CD14-positive monocyte (primary cell): ENCODE measurements at places on chromosomes 13 and 19.

DNA sequence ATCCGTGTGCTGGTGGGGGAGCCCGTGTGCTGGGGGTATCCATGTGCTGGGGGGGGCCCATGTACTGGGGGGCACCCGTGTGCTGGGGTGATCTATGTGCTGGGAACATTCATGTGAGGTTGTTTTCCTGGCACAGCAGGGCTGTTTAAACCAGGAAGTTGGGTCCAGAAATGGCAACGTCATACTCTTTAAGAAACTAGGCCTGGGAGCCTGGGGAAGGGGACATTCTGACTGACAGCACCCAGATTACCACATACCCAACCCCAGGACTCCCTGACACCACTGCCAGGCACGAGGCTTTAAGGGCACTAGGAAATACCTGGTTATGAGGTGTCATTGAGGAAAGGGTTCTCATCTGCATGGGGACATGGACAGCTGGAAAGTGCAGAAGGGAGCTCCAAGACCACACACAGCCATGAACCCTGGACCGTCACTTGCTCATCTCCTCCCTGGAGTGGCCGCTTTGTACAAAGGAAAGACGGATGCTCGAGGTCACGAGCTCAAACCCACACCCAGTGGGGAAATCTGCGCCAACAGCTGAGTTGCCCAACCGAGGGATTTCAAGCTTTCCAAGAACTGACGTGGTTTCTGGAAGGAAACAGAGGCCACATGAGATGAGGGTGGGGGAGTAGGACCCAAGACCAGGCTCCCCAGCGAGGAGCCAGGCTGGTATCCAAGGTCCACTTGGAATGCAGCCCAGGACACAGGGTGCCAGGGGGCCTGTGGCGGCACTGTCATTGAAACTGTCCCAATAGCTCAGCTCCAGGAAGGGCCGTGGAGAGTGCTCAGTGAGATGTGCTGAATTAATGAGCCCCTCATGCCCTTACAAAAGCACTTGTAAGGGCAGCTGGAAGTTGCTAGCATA lies 40.9 kb downstream of the RAB20 start:
- peak; percentile 98 for DNase-seq
- peaks cover 15% of the 10 kb centered on the region for H3K36me3 ChIP-seq
- peaks cover 83% of the 10 kb centered on the region for H3K4me1 ChIP-seq
- H3K27ac ChIP-seq: peak overlapping the region; percentile 93

GRCh38 chr13:49645451-49645850 lies 17.1 kb downstream of the ARL11 start:
- H3K27ac ChIP-seq: no peak overlapping the region
- no peaks in the 10 kb centered on the region for H3K27me3 ChIP-seq
- H3K4me1 ChIP-seq: peaks cover 46% of the 10 kb centered on the region
- H3K36me3 ChIP-seq: no peaks in the 10 kb centered on the region
- no peak for DNase-seq
- H3K4me3 ChIP-seq: no peak overlapping the region

GRCh38 chr13:25963674-25964073 lies 88.1 kb downstream of the SHISA2 start:
- H3K27ac ChIP-seq: no peak overlapping the region
- DNase-seq: no peak
- H3K4me3 ChIP-seq: no peak overlapping the region
- no peaks in the 10 kb centered on the region for H3K36me3 ChIP-seq
- no peaks in the 10 kb centered on the region for H3K27me3 ChIP-seq

- H3K4me1 ChIP-seq: no peaks in the 10 kb centered on the region
- no peak overlapping the region for H3K4me3 ChIP-seq
- H3K36me3 ChIP-seq: no peaks in the 10 kb centered on the region
- H3K27me3 ChIP-seq: no peaks in the 10 kb centered on the region
Measured at GRCh38 chr13:113121928-113122471, 599 bp upstream of the F10 start.

DNA sequence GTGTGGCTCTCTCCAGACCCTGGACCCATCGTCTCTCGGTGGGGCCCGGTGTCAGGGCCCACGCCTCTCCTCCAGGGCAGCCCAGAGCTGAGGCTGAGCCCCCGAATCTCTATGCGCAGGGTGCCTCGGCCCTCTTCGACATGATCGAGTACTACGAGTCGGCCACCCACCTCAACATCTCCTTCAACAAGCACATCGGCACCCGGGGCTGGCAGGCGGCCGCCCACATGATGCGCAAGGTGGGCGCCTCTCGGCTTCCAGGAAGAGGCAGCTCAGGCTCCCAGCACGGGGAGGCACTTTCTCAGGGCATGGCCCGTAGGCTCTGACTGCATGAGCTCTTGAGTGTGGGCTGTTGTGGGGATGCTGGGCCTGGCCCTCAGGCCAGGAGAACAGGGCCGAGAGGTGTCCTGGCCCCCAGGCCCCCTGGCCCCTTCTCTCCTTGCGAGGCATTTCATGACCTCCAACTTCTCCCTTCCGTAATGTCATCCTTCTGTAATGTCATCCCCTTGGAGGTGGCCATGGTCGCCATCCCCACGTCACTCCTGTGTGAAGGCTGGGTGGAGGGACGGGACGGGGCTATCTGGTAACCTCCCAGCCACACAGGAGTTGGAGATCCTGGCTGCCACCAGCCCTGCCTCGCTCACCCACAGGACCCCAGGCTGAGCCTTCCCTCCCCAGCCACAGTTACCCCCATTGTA lies 19.4 kb downstream of the NKPD1 start:
- no peak overlapping the region for H3K4me3 ChIP-seq
- H3K27me3 ChIP-seq: no peaks in the 10 kb centered on the region
- DNase-seq: no peak
- peaks cover 45% of the 10 kb centered on the region for H3K36me3 ChIP-seq
- H3K4me1 ChIP-seq: no peaks in the 10 kb centered on the region

GRCh38 chr19:19485998-19486290 lies 29.4 kb downstream of the TSSK6 start:
- peak overlapping the region; percentile 94 for H3K27ac ChIP-seq
- H3K4me1 ChIP-seq: peaks cover 23% of the 10 kb centered on the region
- H3K27me3 ChIP-seq: no peaks in the 10 kb centered on the region
- H3K4me3 ChIP-seq: no peak overlapping the region

DNA sequence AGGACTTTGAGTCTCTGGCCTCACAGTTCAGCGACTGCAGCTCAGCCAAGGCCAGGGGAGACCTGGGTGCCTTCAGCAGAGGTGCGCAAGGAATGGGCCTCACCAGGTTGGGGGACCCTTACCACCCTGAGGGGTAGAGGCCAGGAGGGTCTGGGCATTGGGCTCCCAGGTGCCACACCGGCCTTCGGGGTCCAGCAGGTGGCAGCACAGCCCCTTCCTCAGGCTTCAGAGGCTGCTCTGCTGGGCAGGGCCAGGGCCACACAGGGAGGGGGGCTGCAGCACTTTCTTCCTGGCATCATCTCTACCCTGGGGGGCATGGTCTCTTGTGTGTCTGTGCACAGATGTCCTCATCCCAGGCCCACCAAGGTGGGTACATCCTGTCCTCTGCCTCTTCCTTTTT lies 12.9 kb downstream of the PIN1 start:
- no peaks in the 10 kb centered on the region for H3K27me3 ChIP-seq
- H3K36me3 ChIP-seq: peaks cover 76% of the 10 kb centered on the region
- no peak overlapping the region for H3K27ac ChIP-seq
- H3K4me3 ChIP-seq: no peak overlapping the region
- DNase-seq: no peak
- no peaks in the 10 kb centered on the region for H3K4me1 ChIP-seq

- H3K27ac ChIP-seq: peak overlapping the region; percentile 6
- peaks cover 10% of the 10 kb centered on the region for H3K4me1 ChIP-seq
- peaks cover 69% of the 10 kb centered on the region for H3K36me3 ChIP-seq
- H3K27me3 ChIP-seq: no peaks in the 10 kb centered on the region
- no peak for DNase-seq
Measured at GRCh38 chr13:109773276-109773675, 13.1 kb downstream of the IRS2 start.

DNA sequence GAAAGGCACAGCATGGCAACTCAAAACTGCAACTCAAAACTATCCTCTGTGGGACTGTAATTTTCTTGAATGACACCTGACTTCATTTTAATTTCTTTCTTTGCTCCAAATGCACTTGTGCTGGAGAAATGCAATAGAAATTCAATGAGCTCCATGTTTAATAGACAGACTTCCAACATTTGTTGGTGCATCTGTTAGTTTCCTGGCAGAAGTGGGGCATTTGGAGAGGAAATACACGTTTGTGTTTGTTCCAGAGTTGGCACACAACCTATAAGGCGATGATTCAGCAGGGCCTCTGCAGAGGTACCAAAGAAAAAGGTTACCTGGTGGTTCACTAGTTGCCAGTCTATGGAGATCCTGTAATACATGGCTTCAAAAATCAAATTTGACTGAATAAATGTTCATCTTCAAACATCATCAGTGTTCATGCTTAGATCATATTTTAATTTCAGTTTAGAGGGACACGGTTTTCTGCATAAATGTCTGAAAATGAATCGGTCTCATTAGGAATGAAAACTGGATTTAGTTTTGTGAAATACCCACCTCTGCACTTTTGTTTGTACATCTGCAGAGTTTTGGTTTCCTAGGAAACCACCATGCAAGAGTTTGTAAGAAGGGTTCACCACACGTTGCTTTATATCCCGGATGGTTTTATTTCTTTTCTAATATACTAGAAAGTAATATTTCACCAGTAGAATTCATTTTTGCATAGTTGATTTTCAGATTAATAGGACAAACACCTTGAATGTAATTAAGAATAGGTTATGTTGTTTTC lies 21.8 kb upstream of the OBI1 start:
- H3K4me1 ChIP-seq: no peaks in the 10 kb centered on the region
- H3K36me3 ChIP-seq: no peaks in the 10 kb centered on the region
- no peak overlapping the region for H3K4me3 ChIP-seq
- no peak overlapping the region for H3K27ac ChIP-seq

DNA sequence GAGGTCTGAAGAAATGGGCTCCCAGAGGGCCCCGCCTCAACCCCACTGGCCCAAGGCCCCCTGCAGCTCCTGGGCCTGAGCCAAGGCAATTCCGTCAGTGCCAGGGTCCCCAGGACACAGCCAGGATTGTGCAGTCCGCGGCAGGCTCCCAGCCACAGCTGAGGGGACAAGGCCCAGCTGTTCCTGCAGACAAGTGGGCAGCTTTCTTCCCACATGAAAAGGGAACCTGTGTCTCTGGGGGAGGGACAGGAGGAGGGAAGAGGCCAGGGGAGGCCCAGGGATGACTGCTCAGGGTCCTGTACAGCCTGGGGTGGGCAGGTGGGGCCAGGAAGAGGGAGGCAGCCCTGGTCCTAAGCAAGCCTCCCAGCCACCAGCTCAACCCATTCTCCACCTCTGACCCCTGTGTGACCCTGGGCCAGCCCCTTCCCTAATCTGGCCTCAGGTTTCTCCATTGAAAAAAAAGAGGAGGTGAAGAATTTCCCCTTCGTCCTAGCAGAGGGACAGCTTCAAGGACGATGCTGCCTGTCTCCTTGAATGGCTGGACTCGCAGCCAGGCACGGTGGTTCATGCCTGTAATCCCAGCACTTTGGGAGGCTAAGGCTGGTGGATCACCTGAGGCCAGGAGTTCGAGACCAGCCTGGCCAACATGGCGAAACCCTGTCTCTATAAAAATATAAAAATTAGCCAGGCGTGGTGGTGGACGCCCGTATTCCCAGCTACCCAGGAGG lies 20.5 kb upstream of the VSTM2B start:
- no peaks in the 10 kb centered on the region for H3K27me3 ChIP-seq
- DNase-seq: no peak
- H3K36me3 ChIP-seq: no peaks in the 10 kb centered on the region
- H3K4me1 ChIP-seq: no peaks in the 10 kb centered on the region

DNA sequence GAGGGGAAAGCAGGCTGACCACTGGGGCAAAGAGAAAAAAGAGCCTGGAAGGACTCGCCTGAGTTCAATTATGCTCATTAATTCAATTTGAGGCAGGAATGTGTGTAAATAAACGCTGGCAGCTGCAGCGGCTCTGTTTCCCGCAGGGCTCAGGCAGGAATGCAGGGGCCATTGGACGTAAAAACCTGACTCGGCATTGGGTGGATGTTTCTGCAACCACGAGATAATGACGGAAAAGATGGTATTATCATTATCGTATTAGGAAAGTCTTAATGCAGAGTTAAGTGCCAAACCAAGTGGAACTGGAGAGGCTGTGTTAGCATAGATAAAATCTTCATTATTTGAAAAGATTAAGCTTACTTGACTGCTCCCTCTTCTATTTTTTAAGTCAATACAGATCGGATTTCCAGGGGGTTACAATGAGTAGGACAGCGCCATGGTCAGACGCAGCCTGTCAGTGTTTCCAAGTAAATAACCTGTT lies 169.8 kb downstream of the SHISA2 start:
- no peak overlapping the region for H3K4me3 ChIP-seq
- H3K36me3 ChIP-seq: no peaks in the 10 kb centered on the region
- DNase-seq: no peak
- no peaks in the 10 kb centered on the region for H3K4me1 ChIP-seq

GRCh38 chr13:52969373-52969772 lies 59.2 kb upstream of the OLFM4 start:
- H3K36me3 ChIP-seq: no peaks in the 10 kb centered on the region
- H3K27ac ChIP-seq: no peak overlapping the region
- H3K4me3 ChIP-seq: no peak overlapping the region
- DNase-seq: no peak

- DNase-seq: no peak
- H3K27me3 ChIP-seq: no peaks in the 10 kb centered on the region
- no peak overlapping the region for H3K27ac ChIP-seq
- H3K36me3 ChIP-seq: no peaks in the 10 kb centered on the region
Measured at GRCh38 chr13:73960474-73960873, 173.7 kb downstream of the KLF12 start.

GRCh38 chr13:111919286-111919685 lies 147.7 kb upstream of the SOX1 start:
- H3K4me1 ChIP-seq: no peaks in the 10 kb centered on the region
- no peaks in the 10 kb centered on the region for H3K36me3 ChIP-seq
- no peak overlapping the region for H3K4me3 ChIP-seq
- no peaks in the 10 kb centered on the region for H3K27me3 ChIP-seq

DNA sequence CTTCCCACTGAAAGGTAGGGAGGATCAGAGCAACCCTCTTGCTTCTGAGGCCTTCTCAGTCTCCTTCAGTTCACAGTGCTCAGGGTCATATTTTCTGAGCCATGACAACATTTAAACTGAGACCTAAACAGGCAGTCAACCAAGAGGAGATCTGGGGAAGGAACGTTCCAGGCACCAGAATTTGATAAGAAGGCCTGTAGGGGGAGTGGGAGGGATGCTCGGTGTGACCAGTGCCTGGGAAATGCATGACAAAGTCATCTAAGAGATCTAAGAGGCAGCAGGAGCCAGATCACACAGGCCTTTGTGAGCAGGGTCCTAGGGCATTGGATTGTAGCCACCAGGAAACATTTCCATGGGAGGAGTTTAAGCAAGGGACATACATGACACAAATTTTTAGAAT lies 71.6 kb downstream of the SHISA2 start:
- H3K27ac ChIP-seq: no peak overlapping the region
- no peaks in the 10 kb centered on the region for H3K27me3 ChIP-seq
- H3K4me1 ChIP-seq: no peaks in the 10 kb centered on the region
- H3K4me3 ChIP-seq: no peak overlapping the region

- H3K36me3 ChIP-seq: peaks cover 4% of the 10 kb centered on the region
- H3K27ac ChIP-seq: no peak overlapping the region
- DNase-seq: no peak
- H3K4me1 ChIP-seq: peaks cover 27% of the 10 kb centered on the region
Measured at GRCh38 chr13:78610381-78610883, 7.1 kb upstream of the POU4F1 start.

DNA sequence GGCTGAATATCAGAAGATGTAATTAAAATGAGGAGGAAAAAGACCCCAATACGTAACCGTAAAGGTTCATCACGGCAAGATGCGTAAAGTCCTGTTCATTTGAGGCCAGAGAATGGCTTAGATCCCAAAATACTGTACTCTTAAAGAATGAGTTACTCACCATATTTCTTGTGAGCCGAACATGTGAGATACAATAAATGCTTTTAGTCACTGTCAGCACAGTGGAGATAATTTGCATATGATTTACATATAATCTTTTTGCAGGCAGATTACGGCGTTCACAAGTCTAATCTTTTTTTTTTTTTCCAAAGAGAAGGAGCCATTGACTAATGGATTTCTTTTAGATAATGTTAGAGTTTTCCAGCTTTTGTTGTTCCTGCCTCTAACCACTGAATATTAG lies 28.4 kb downstream of the AMER2 start:
- no peak overlapping the region for H3K27ac ChIP-seq
